ENCODE measurements at places on chromosomes 11 and 22.

DNA sequence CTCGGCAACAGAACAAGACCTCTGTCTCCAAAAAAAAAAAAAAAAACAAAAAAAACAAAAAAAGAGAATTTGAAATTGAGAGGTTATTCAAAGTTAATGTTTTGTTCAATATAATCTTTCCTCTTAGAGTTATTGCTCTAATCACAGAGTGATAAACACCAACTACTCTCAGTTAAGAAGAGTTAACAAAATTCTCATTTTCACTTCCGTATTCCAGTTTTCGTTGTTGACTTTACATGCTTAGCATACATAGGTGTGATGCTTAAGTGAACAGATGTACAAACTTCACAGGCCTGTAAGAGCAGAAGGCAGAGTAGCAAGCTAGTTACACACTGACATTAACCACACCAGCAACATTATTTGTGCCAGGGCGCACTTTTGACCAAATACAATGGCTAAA, 12.3 kb downstream of the EIF4ENIF1 start:
- no peak for DNase-seq

DNA sequence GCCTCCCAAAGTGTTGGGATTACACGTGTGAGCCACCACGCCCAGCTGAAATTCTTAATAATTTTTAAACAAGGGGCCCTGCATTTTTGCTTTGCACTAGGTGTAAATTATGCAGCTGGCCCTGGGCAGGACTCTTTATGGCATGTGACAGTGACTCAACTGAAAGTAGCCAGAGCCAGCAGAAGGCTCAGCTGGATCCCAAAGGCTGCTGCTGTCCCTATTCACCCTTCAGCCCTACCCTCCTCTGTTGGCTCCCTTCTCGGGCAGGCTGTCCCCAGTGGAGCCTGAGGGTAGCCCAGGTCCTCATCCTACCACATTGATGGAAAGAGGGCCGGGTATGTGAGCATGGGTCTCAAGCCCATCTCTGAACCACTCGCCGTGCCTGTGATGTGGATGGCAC, 45.6 kb downstream of the CD82 start:
- DNase-seq = no peak

DNA sequence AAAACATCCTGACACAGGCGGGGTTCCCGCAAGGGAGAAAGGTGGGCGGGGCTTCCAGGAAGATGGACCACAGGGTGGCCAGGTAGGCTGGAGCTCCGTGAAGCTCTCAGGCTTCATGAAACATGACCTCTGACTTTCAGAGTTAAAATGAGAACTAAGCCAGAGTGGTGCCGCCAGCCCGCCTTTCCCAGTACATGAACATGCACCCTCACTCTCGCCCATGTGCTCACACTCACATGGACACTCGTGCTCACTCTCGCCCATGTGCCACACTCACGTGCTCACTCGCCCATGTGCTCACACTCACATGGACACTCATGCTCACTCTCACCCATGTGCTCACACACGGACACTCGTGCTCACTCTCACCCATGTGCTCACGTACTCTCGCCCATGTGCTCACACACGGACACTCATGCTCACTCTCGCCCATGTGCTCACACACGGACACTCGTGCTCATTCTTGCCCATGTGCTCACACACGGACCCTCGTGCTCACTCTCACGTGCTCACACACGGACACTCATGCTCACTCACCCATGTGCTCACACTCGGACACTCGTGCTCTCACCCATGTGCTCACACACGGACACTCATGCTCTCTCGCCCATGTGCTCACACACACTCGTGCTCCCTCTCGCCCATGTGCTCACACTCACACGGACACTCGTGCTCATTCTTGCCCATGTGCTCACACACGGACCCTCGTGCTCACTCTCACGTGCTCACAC, 10.0 kb downstream of the RNH1 start:
- no peak for DNase-seq

- DNase-seq = no peak
These were observed 29.1 kb upstream of the CACNG2 start for GRCh38 chr22:36732609-36733008.

- no peak for DNase-seq
These were observed 58.8 kb upstream of the LYVE1 start for GRCh38 chr11:10627291-10627690.

GRCh38 chr11:118749429-118749828, 41.5 kb downstream of the DDX6 start:
- DNase-seq = no peak

DNA sequence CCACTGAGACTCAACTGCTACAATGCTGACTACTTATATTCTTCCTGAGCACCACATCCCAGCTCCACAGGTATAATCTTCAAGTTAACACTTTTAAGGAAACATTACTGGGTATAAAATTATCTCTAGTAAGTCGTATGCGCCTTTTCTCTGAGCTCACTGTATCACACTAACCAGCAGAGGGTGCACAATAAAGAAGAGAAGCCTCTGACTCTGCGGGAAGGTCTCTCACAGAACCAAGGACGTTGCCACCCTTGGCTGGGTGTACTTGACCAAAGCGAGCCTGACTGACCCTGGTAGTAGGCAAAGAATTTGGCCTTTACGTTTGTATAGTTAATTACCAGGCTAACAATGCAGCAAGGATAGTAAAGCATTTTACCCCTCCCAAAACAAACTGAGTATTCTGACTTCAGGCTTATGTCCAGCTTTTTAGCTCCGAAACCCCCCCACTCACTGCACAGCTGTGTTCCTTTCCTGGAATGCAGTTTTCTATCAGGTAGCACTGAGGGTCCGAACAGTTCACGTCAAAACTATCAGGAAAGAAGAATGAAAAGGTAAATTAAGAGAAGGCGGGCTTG, at the start of gene BTBD18:
Gene BTBD18, minus strand, starts transcription at position 144 of the 578 bp plus-strand sequence. CDS start 631 bp downstream, outside the sequence.
- no peak for DNase-seq

DNA sequence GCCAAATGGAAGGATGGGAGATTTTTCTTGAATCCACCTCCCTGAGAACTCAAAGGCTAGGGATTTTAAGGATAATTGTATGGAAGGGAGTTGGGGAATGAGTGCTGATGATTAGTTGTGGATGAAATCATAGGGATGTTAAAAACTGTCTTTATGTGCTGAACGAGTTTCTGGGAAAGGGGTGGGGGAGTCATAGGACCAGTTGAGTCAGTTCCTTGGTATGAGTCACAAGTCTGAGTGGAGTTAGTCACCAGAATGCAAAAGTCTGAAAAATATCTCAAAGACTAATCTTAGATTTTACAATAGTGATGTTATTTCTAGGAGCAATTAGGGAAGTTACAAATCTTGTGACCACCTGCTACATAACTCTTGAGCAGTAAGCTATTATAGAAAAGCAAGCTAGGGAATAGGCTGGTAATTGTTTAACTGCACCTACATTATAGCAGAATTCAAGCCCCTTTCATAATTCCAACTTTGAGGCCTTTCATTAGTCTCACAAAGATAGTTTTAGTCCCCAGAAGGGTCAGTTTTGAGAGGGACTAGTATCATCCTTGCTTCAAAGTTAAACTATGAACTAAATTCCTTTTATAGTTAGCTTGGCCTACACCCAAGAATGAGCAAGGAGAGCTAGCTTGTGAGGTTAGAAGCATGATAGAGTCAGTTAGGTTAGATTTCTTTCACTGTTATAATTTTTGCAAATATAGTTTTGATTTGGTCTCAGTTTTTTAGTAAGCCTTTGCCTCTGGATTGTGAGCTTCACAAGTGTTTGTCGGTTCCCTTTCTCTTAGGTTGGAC, 668.0 kb downstream of the ETS1 start:
- no peak for DNase-seq

- DNase-seq = no peak
These were observed 712.6 kb upstream of the ANO5 start for GRCh38 chr11:21480240-21480639.

DNA sequence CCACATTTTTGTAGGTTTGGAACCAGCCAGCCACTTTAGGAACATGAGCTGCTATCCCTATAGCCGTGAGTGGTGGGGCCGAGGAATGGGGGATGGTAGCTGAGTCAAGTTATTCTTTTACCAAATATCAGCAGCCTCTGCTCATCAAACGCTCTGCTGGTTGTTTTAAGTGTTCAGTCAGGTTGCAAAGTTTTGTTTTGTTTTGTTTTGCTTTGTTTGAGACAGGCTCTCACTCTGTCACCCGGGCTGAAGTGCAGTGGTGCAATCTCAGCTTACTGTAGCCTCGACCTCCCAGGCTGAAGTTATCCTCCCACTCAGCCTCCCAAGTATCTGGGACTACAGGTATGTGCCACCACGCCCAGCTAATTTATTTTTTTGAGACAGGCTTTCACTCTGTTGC, 14.4 kb downstream of the CABIN1 start:
- no peak for DNase-seq

GRCh38 chr22:28986366-28986765, 75.3 kb downstream of the C22orf31 start:
- no peak for DNase-seq
